Left lung (tissue), 14 donors: ENCODE measurements at places on chromosomes 2 and 18. TPM values are rescaled to one million over a fixed set of nuclear protein-coding genes. Genes with fewer than 3 reads are reported as not detected.

The C1GALT1C1L gene
- 1.7 TPM for polyA plus RNA-seq

DNA sequence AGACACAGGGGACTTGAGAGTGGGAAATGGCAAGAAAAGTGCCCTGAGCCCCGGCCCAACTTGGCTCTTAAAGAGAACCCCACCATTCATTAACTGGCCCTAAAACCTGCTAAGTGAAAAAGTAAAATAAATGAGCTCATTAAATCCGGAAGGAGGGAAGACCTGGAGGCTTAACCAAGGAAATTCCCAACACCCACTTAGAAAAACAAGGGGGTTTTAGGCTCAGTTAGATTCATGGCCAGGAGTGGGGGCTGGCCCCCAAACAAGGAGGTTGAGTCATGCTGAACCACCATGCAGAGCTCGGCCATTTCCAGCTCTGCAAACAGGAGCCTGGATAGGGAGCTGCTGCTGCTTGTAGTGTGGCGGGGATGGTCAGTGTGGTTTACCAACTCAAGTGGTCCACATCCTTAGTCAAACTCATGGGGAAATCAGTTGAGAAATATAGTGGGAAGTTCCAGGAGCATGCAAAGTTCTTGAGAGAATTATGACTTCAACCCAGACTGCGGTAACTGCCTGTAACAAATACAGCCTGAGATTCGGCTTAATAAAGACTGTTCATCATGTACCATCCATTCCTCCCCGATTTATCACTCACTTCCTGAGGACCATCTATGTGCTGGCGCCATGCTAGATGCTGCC, 39.7 kb upstream of the MRPL19 start:
- no peak for DNase-seq

- no peak for DNase-seq
Observed at GRCh38 chr2:108226564-108226963, 13.2 kb upstream of the SULT1C3 start.

DNA sequence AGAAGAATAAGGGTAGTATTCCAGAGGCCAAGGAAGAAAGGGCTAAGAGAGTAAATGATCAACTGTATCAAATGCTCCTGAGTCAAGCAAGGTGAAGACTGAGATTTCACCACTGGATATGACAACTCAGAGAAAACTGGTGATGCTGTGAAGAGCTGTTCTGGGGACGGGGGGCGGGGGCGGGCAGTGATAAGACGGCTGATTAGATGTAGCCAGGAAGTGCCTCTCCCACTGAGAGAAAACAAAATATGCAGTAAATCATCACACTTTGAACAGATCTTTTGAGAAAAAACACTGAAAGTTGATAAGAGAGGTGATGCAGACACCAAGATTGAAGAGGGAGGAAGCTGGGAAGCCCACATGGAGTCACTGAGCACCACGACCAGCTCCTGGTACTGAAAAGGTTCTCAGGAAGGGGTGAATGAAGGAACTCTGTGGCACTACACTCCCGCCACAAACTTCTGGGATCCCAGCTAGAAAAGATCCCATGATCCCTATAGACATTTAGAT, 75.8 kb downstream of the MYO3B start:
- DNase-seq: no peak

GRCh38 chr2:119423811-119424210, 7.8 kb upstream of the TMEM37 start:
- no peak for DNase-seq

The PRSS56 gene
- polyA plus RNA-seq: not detected
